ENCODE measurements at places on chromosomes 16 and 17.
A peak's percentile ranks its signal among the peaks of the same experiment; 100 is the strongest.

DNA sequence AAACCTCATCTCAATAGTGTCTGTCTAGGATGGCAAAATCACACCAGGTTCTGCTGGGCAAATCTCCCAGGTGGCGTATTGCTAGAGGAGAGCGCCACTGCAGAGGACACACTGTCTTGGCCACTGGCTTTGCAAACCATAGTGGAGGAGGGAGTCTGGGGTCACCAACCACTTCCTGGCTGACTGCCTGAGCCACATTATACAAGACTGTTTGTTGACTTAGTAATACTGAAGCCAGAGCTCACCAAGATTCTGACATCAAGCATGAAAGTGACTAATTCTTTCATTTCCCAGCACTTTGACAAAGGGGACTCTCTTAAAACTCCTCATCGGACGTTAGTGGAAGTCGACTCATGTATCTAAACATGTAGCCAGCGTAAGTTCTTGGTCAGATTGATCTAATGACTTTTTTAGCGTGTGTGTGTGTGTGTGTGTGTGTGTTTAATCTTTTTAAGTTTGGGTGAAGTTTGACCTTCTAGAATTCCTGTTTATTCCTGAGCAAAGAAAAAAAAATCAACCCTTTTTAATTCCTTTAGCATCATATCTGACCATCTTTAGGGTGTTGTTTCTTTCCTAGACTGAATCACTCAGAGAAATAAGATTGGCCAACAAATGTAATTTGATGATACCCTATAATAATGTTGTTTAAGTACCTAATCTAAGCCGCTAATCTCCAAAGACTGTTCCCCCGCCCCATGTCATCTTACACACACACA is 13.7 kb downstream of the PITPNC1 start:
- peak; percentile 71 for DNase-seq

- peak; percentile 44 for DNase-seq
Observed at GRCh38 chr17:82647593-82648164, 565 bp downstream of the WDR45B start.

GRCh38 chr16:1821861-1822611 is 4.6 kb downstream of the HAGH start:
- no peak for DNase-seq

DNA sequence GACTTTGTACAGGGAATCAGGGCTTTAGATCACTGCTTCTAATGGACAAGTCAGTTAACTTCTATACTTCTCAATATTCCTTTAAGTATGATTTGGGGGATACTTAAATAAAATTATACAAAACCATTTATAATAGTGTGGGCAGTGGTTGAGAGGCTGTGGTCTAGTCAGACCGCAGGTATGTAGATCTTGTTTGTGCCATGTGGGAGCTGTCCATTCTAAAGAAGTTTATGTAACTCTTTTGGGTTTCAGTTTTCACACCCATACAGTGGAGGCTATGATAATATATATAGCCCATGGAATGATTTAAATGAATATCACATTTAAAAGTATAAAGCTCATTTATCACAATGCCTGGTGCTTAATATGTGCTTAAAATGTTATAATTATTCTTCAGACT is 654.3 kb upstream of the KIF2B start:
- DNase-seq: no peak

- no peak for DNase-seq
Observed at GRCh38 chr16:53769787-53770186, 65.8 kb downstream of the FTO start.

DNA sequence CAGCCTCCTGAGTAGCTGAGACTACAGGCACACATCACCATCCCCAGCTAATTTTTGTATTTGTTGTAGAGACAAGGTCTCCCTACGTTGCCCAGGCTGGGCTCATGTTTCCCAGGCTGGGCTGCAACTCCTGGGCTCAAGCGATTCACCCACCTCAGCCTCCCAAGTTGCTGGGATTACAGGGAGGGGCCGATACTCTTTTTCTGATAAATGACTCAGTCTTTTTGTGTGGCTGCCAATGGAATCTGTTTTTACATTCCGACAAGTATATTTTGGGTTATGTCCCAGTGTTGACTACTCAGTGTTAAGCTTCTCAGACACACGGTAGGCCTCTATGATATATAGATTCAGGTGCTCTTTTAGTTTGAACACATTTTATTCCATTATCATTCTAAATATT is 58.1 kb downstream of the SLFN11 start:
- no peak for DNase-seq

DNA sequence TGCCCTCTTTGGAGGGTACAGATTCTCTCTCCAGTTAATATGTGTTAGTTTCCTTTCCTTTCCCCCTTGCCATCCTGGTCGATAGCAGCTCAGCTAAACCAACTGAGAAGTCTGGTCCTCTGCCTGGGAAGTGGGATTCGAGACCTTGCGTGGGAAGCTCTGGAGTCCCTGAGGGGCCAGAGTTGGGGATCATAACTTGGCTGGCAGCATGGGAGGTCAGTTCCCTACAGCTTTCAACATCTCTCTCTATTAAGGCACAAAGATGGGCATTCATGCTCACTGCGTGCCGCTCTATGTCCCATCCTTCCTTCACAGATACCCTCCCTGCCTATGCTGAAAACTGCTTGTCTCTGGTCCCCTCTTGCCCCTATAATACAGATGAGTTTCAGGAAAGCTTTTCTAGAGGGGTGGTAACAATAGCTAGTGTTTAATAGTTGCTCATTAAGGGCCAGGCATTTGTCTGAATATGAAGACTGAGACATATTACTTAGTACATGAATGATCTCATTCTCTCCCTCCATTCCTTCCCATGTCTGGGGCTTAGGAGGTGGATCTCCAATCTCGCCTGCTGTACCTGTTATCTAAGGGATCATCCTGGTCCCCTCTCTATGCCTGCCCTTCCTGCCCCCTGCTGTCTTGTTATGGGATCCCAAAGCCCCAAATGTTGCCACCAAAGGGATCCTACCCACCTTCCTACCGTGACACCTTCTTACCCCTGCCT is 10.8 kb downstream of the THRA start:
- no peak for DNase-seq

- peak; percentile 36 for DNase-seq
Observed at GRCh38 chr17:20008242-20009051, 712 bp upstream of the SPECC1 start.

DNA sequence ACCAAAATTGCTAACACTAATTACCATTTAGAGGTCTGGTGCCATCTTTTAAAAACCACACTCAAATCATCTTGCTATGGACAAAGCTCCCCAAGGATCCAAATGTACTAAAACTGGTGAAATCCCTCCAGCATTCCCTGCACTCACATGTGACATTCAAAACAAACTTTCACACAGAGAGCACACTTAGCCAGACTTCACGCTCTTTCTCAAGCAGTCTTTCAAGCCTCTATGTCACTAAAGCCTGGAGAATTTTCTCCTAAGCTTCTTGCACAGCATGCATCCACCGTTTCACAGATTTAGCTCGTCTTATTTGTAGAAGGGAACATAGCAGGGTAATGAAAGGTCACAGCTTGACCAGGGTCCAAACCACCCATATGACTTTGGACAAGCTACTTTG is 19.3 kb downstream of the CMTM3 start:
- no peak for DNase-seq

DNA sequence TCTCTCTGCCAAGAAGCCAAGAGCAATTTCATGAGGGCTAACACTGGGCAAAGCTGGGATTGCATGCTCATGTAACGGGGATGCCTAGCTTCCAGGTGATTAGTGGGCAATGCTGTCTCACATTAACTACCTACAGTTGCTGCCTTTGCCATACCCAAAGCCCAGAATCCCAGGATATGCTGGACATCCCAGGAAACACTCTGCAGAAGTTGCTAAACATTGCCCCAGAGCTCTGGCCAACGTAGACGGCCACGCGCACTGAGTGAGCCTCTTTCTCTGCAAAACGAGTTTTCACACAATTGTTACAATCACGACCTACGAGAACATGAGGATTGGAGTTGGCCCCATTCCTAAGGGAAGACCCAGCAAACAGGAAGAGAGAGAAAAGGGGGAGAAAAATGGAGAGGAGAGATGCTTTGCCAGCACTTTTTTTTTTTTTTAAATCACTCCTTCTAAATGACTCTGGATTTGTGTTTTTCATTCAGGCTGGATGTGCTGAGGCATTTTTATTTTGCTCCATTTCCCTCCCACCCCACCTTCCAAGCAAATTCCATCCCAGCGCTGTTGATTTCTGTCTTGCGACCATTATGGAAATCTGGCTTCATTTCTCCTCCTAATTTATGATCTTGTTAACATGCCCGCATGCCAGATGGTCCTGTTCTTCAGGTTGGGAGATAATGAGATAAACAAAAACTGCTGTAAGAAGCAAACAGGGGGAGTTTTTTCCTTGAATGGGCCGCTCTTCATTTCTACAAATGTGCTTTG is 112.8 kb upstream of the DNAH9 start:
- DNase-seq: no peak

DNA sequence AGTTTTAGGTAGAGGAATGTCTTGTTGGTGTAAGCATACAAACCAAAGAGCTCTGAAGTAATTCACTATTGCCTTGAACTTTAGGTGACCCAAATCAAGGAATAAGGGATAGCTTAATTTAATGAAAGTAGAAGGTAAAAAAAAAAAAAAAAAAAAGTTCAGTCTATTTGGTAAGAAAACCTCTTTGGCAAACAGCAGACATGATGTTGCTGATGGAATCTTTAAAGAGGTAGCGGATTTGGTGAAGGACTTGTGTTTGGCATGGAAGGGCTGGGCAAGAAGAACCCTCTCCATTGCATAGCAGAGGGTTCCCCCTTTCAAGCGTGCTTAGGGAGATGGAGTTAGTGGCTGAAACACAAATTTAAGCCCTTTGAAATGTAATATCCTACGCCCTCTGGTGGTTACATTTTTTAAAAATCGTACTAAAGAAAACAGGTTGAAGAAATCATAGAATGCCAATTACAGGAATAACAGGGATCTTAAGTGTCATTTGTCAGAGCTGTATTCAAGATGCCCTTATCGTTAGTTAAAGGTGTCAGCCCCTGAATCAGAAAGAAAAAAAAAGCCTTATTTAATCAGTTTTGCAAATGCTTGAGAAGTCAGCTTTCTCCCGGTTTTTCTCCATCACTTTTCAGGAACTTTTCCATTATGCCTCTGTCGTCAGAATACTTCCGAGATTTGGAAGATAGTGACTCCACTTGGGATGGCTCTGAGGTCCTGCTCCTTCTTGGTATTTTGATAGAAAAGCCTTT is 383.1 kb downstream of the KCNJ2 start:
- DNase-seq: no peak

- DNase-seq: no peak
Observed at GRCh38 chr17:81169870-81170309, 3.9 kb upstream of the AATK start.

GRCh38 chr17:6936370-6937028 is 59.4 kb upstream of the ALOX12 start:
- peak; percentile 17 for DNase-seq

- DNase-seq: no peak
Observed at GRCh38 chr16:63652091-63652490, 1469.8 kb downstream of the CDH11 start.

GRCh38 chr17:28719021-28719433 is 758 bp upstream of the RPL23A start:
- no peak for DNase-seq

GRCh38 chr16:73405851-73406250 is 357.9 kb upstream of the ZFHX3 start:
- DNase-seq: no peak

- DNase-seq: no peak
Observed at GRCh38 chr16:8849411-8850011, 19.3 kb downstream of the CARHSP1 start.

- DNase-seq: no peak
Observed at GRCh38 chr17:39609416-39610025, 1.8 kb upstream of the NEUROD2 start.

DNA sequence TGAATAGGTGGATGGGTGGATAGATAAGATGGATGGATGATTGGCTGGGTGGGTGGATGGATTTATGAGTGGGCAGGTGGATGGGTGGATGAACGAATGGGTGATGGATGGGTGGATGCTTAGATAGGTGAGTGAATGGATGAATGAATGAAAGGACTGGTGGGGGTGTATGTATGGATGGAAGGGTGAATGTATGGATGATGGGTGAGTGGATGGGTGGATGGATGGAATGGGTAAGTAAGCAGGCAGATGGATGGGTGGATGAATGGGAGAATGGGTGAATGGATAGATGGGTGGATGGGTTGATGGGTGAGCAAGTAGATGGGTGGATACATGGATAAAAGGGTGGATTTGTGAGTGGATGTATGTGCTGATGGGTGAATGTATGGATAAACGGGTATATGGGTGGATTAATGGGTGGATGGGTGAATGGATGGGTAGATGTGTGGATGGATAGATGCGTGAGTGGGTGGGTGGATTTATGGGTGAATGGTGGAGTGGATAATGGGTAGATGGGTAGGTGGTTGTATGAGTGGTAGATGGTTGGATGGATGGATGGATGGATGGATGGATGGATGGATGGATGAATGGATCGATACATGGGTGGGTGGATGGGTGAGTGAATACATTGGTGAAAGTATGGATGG is 682.6 kb downstream of the HS3ST4 start:
- DNase-seq: no peak

- DNase-seq: peak; percentile 62
Observed at GRCh38 chr17:49260011-49260816, 29.6 kb upstream of the PHOSPHO1 start.

GRCh38 chr17:83077411-83077810 is 2.0 kb upstream of the METRNL start:
- DNase-seq: no peak

GRCh38 chr16:11251525-11252481 is 4.2 kb downstream of the SOCS1 start:
- peak; percentile 90 for DNase-seq

DNA sequence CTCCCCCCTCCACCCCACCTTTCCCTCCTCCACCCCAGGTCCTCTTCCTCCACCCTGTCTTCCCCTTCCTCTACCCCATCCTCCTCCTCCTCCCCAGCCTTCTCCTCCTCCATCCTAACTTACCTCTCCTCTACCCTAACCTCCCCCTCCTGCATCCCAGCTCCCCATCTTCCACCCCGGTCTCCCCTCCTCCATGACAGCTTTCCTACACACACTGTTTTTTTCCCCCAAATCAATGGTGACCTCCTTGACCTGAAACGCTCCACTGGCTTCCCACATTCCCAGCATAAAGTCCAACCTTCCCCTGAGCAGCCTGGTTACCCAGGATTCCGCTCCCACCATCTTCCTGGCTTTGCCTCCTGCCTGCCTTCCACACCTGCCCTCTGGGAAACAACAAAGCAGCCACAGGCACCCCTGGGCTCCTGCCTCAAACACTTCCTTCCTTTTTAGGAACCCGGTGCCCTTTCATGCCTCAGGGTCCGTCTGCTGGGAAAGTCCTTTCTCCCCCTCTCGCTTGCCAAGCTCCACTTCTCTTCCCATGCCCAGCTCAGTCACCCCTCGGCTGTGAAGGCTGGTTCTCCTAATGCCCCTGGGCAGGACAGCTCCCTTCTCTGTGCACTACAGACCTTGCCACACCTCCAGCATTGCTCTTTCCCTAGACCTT is 2.1 kb downstream of the RGS9 start:
- DNase-seq: no peak
